ENCODE measurements at places on chromosomes 3 and 15.
A peak's percentile ranks its signal among the peaks of the same experiment; 100 is the strongest.

GRCh38 chr3:39434574-39434973 is 28.1 kb downstream of the RPSA start:
- DNase-seq: no peak

- DNase-seq: no peak
Observed at GRCh38 chr3:31614162-31614921, 81.6 kb downstream of the STT3B start.

- DNase-seq: no peak
Observed at GRCh38 chr15:29933042-29933803, 111.0 kb upstream of the TJP1 start.

DNA sequence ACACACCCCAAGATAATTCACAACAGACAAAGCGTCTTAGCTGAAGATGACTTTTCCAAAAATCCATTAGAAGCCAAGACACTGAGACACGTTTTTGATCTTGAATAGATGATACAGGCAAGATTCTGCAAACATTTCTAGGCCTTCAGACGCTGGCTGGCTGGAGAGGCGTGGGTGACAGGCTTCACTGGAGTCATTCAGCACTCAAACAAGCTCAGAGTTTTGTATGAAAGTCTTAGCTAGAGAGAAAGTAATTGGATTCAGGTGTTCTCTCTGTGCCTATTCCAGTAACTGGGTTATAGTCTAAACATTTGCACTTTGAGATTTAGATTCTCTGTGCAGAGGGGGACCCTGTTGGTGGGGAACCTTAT is 147.7 kb upstream of the BHLHE40 start:
- no peak for DNase-seq

- no peak for DNase-seq
Observed at GRCh38 chr3:62604298-62604697, 230.9 kb upstream of the FEZF2 start.

- DNase-seq: no peak
Observed at GRCh38 chr3:117509858-117510257, 800.3 kb downstream of the TUSC7 start.

DNA sequence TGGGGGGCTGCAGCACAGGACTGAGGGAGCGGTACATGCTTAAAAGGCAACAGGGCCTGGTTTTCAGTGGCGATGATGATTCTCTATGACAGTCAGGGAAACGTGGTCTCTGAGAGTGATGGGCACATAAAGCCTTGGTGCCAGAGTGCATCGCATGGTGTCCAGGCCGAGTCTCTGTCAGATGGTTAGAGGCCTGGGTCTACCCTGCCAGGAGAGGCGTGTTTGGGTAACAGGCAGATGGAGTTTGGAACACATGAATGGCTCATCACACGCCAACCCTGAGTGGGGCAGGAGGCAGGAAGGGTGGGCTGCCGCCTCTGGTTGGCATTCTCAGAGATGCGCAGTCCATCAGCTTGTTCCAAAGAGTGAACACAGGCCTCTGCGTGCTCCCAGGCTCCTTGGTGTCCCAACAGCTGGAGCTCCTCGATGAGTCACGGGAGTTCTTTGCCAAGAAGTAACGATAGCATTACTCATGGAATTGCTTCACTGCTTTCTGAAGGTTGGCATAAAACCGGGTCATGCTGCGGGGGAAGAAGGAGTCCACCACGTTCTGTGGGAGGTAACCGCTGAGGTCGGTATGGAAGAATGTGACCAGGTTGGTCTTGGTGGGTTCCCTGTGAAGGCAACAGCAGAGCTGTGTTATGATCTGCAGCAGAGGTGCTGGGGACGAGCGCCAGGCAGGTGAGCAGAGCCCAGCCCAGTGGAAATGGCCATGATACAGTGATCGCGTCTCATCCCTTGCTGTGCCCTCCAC is 11.0 kb downstream of the STARD5 start:
- DNase-seq: no peak

DNA sequence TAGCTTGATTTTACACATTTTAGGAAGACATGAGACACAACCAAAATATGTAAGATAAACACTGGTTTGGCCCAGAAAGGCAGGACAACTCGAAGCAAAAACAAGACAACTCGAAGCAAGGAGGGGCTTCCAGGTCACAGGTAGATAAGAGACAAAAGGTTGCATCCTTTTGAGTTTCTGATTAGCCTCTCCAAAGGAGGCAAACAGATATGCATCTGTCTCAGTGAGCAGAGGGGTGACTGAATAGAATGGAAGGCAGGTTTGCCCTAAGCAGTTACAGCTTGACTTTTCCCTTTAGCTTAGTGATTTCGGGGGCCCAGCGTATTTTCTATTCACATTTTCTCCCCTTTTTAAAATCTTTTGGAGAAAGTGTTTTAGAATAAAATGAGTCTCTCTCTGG is 74.7 kb downstream of the GLDN start:
- no peak for DNase-seq

DNA sequence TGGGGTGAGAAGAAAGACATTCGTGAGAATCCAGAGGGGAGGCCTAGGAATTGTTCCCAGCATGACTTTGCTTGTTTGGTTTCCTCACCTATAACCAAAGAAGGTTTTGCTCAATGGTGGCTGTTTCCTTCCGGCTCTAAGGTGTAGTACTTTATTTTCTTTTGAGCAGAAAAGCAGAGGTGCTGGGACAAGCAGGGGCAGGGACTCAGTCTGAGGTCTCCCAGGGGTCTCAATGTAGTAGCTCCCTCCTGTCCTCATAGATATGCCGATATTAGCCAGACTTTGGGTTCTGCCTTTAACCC is 41.6 kb downstream of the ZBTB38 start:
- no peak for DNase-seq

- DNase-seq: no peak
Observed at GRCh38 chr3:113663761-113664160, 32.7 kb downstream of the USF3 start.

DNA sequence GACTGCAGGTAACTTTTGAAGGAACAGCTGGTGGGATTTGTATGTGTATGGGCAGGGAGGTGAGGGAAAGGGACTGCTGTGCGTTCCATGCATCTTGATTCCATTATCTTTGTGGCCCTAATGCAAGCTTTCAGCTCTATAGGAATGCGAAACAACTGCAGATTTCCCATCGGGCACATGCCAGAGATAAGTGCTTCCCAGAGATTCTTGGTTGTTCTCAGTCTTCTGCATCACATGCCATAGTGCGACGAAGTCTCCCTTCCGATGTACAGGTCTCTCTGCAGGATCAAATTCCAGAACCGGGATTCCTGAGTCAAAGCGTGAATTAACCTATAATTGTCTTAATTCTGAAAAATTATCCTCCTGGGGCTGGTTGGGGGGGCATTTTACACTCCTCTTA is 72.6 kb upstream of the NSMCE3 start:
- no peak for DNase-seq

GRCh38 chr15:92006186-92007028 is 152.9 kb downstream of the SLCO3A1 start:
- no peak for DNase-seq

GRCh38 chr15:43514241-43515057 is 3.0 kb upstream of the MAP1A start:
- DNase-seq: no peak

DNA sequence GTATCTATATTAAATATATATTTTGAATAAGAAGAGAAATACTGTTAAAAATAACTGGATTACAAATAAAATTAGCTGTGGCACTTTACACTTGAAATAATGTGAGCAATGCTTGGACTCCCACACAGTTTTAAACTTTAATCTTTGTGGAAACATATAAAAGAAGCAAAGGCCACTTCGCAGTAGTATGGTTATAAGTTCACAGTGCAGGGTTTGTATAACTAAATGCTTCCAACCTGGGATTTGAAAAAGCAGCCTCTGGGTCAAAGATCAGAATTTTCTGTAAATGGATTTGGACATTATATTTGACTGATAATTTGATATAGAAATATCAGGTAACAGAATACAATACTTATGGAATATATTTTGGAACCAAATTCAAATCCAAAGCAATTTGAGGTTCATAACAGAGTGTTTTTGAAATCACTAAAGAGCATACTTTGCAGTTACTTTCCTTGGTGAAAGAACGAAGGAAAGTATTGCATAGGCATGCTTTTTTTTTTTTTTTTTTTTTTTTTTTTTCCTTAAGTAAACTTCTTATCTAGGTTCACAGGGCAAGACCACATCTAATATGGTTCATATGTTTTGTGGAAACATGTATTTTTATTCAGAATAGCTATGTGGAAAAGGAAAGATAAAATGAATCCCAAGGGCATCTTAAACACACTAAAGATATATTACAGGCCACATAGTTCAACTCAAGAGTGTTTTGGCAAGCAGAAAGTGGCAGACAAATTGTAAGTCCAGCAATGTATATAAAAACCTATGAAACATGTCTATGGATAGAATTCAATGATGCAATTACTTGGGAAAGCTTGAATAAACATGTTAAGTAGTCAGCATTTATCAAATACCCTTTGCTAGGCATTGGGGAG is 47.1 kb upstream of the SGO1 start:
- no peak for DNase-seq

DNA sequence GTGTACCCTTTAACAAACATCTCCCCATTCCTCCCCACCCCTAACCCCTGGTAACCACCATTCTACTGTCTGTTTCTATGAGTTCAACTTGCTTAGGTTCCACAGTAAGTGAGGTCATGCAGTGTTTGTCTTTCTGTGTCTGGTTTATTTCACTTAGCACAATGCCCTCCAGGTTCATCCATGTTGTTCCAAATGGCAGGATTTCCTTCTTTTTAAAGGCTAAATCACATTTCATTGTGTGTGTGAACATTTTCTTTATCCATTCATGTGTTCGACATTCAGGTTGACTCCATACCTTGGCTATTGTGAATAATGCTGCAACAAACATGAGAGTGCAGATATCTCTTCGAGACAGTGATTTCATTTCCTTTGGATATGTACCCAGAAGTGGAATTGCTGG is 62.7 kb downstream of the TJP1 start:
- DNase-seq: no peak

- DNase-seq: no peak
Observed at GRCh38 chr15:41503669-41504010, 10.0 kb downstream of the ITPKA start.

DNA sequence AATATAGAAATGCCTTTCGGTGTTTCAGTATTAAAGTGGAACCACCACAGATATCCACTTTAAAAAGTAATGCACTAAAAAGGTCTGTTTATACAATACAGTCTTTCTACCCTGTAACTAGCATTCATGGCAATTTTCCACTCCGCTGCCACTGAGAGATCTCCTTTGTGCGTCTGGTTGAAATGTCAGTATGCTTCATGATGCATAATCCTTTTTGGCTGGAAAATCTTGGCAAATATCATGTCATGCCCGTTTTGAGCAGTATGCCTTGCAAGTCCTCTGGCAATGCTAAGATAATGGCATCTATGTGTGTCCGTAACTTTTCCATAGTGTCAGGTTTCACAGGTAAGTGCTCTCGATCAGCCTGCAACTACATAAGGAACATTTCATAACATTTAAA is 30.8 kb upstream of the ARF4 start:
- DNase-seq: no peak

GRCh38 chr15:53693729-53694475 is 65.6 kb downstream of the WDR72 start:
- no peak for DNase-seq

GRCh38 chr3:13072239-13072599 is 1.0 kb downstream of the IQSEC1 start:
- DNase-seq: peak; percentile 74

DNA sequence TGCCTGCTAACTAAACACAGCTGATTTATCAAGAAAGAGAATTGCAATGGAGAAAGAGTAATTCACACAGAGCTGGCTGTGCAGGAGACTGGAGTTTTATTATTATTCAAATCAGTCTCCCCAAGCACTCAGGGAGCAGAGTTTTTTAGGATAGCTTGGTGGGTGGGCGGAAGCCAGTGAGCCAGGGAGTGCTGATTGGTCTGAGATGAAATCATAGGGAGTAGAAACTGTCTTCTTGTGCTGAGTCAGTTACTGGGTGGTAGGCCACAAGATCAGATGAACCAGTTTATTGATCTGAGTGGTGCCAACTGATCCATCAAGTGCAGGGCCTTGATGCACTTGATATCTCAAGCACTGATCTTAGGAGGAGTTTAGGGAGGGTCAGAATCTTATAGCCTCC is 891.9 kb upstream of the CADM2 start:
- DNase-seq: no peak

DNA sequence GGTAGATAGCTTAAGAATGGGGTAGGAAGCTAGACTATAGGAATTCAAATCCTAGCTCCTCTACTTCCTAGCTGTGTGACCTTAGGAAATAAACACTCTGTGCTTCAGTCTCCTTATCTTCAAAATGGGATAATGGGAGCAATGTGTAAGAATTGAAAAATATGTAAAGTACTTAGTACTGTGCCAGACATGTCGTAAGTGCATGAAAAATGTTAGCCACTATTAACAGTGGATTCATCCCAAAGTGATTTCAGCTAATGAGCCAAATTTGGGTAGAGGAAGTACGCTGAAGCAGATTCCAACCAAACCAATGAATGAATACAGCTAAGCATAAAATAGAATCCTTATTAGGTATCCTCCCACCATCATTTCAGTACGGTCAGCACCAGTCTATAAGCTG is 192.1 kb downstream of the RORA start:
- DNase-seq: no peak

DNA sequence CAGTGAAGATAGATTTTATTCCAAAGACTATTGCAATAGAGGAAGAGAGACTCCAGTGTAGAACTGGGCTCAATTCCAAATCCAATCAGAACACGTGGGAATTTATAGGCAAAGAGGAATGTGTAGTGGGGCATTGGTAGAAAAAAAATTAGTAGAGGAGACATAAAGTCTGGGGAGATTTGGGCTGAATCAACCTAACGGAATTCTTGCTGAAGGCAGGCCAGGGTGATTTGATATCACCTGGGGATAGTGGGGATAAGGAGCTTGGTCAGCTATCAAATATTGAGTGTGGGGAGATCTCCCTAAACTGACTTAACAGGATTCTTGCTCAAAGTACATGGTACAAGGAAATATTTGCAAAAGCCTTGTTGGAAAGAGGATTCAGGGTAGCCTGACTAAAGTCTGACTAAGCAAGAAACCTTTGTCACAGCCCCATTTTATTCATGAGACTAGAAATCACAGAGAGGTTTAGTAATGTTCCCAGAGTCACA is 29.6 kb downstream of the SST start:
- DNase-seq: no peak

- DNase-seq: no peak
Observed at GRCh38 chr15:38171973-38172372, 80.7 kb upstream of the SPRED1 start.

GRCh38 chr3:102297072-102297658 is 137.7 kb upstream of the ZPLD1 start:
- no peak for DNase-seq

DNA sequence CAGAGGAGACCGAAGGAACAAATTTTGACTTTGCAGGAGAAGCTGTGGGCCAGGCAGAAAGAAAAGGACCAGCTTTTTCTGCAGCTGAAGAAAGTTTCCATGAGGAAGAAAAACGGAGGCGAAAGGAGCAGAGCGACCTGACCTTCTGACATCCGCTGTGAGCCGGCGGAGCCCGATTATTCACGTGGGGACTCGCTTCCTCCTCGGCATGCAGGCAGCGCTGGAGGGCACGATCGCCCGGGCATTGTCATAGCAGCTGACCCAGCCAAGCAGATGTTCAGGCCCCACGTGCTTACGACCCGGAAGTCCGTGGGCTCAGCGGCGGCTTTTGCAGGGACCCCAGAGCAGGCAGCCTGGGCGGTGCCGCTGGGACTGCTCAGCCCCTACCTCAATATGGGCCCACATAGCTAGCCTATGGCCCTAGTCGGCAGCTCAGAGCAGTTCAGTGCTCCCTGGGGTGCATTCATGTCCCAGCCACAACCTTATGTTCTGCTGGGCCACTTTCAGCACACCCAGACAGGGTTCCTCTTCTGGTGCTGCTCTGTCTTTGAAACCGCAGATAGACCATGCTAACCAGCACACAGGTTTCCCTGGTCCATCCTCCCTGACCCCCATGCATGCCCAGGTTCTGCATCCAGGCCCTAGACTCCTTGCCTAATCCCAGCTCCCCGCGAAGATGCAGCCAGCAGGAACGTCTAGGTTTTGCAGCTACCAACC is 10.5 kb upstream of the EIF4A2 start:
- DNase-seq: peak; percentile 82

All from GM20000 (cell line).